Stimulated activated CD4-positive, alpha-beta T cell treated with anti-CD3 and anti-CD28 coated beads, Interleukin-4, amount 100 ng/mL, for 4 hours (primary cell): ENCODE measurements at places on chromosomes 4 and X.

DNA sequence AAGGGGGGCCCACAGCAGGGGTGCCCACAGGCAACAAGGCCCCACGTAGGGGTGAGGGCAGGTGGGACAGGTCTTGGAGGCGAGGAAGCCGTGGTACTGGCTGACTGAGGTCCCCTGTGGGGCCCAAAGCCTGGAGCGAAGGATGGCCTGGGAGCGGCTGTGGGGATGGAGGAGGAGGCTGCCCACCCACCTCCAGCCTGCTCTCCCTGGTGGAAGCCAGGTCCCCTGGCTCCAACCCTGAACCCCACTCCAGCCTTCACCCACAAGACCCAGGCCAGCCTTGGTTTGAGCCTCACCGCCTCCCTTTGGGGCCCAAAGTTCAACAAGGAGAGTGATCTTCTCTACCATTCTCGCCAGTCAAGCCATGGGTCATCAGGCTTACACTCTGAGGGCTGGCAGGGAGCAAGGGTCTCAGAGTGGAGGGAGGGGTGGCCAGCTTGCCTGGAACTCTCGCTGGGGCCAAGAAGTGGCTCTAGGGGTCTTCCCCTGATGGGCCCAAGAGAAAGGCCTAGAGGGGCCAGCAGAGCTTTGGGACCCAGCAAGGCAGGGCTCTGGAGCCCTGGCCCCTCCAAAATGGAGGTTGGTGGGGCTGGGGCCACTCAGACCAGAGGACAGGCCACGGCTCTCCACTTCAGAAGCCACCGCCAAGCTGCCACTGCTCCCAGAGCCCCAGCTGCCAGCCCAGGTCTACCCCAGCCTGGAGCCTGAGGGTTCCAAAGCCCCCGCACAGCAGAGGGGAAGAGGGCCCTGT, 5.0 kb downstream of the PNCK start:
- DNase-seq, result no peak

DNA sequence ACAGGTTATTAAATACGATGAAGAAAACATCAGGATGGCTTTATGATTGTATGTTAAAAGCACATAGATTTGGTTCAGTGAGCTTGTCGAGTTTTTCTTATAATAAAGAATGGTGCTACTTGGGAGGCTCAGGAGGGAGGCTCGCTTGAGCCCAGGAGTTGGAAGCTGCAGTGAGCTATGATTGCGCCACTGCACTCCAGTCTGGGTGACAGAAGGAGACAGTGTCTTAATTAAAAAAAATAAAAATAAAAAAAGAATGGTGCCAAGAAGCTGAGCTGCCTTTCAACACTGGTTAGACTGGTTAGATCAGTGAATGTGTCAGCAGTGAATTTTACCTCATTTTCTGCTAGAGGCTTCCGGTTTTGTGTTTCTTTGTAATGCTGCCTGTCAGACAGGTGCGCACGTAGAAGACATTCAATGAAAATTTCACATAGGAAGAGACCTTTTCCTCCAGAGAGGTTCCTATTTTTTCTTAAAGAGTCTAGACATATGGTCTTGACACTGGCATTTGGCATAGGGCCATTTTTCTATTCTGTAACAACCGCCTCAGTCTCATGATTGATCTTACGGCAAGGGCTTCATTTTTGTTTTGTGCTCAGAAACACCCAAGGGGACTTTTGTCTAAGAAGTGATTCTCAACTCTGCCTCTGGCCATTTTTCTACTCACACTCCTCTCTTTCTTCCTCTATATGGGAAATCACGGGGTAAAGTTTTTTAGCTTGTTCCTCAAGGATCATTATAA, 15.0 kb upstream of the ARSF start:
- no peak for DNase-seq

DNA sequence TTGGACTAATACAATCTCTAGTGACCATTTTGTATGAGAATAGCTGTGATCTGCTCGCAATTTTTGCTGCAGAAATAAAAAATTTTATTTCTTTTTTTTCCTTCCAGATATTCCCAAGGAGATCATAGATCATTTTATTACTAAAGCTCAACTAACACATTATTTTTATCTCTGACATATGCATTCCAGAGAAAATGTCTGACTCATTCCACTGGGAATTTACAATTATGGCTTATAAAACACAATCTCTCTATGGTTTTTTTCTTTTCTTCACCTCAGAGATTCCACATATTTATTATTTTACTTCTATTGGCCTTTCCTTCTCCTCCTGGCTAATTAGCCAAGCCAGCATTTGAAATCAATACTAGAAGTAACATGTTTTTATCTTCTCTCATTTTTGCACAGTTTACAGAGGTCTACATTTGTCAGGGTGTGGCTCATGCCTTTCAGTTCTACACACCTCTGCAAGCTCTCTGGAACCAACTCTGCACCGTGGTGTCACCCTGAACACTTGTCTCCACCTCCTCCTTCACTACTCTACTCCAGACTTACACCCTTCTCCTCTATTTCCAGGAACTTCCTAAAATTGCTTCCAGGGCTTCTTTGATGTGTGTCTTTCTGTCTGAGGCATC, 59.8 kb upstream of the GPM6A start:
- DNase-seq, result no peak

- no peak for DNase-seq
Measured at GRCh38 chr4:127648061-127648460, 15.3 kb downstream of the INTU start.

DNA sequence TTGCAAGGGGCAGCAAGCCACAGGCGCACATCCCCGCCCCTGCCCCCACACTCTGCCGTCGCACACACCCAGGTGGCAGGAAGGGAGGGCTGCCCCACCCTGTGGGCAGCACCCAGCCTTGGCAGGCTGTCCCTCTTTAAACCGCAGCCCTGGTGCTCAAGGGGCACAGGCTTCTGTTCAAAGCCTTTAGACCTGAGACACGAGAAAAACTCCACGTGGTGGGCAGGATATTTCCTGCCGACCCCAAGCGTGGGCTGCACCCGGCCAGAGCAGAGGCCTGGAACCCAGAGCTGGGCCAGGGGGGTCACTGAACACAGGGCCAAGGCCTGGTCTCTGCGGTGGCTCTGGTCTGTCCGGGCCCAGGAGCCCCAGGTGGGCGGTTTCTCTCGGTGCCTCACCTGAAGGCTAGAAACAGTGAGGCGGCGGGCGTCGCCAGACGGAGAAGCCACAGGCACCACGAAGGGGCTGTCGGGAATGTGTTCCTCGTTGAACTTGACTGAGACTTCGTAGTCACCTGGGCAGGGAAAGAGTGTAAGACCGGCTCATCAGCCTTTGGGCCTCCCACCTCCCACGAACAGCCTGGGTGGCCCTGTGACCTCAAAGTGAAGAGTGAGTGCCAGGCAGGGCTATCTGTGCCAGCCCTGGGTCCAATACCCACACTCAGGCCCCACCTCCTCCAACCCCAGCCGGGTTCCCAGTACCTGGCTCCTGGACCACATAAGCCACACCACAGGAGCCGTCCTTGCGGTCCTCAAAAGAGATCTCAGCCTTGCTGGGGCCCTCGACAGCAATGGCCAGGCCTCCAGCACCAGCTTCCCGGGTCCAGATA, 23.0 kb downstream of the FLNA start:
- no peak for DNase-seq

- DNase-seq, result no peak
Measured at GRCh38 chrX:144730471-144730870, 516.8 kb upstream of the SPANXN1 start.
